MG63 (cell line): ENCODE measurements at places on chromosomes 13 and 19. TPM values are rescaled to one million over a fixed set of nuclear protein-coding genes. Genes with fewer than 3 reads are reported as not detected.

DNA sequence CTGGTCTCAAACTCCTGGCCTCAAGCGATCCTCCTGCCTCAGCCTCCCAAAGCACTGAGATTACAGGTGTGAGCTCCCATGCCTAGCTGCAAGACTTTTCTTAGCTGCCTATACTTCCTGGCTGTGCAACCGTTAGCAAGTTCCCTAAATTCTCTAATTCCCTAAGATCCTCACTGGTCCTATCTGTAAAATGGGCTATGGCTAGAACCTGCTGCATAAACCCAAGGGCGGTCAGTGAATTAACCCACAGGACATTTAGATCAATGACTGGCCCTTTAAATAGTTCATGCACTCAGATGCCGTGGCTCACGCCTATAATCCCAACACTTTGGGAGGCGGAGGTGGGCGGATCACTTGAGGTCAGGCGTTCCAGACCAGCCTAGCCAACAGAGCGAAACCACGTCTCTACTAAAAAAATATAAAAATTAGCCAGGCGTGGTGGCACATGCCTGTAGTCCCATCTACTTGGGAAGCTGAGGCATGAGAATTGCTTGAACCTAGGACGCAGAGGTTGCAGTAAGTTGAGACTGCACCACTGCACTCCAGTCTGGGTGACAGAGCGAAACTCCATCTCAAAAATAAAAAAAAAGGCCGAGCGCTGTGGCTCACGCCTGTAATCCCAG is 4.1 kb upstream of the C19orf53 start:
- no peak for DNase-seq

- no peak for DNase-seq
These were observed 138.4 kb downstream of the ATP11A start for GRCh38 chr13:112828082-112828699.

- no peak for DNase-seq
These were observed 17.2 kb downstream of the LDLR start for GRCh38 chr19:11106477-11106876.

GRCh38 chr19:4371247-4372164 is 28.1 kb downstream of the MPND start:
- peak; percentile 68 for DNase-seq

GRCh38 chr13:106425661-106426060 is 109.8 kb downstream of the EFNB2 start:
- DNase-seq, result no peak

- DNase-seq, result no peak
These were observed 29.3 kb downstream of the MIPEP start for GRCh38 chr13:23859904-23860303.

GRCh38 chr19:6877766-6878165 is 9.6 kb upstream of the ADGRE1 start:
- no peak for DNase-seq

- DNase-seq, result no peak
These were observed 41.6 kb downstream of the TM9SF2 start for GRCh38 chr13:99542788-99543406.

GRCh38 chr13:87942205-87942604 is 271.0 kb downstream of the SLITRK5 start:
- DNase-seq, result no peak

GRCh38 chr13:30107121-30107520 is 200.2 kb downstream of the KATNAL1 start:
- DNase-seq, result no peak

DNA sequence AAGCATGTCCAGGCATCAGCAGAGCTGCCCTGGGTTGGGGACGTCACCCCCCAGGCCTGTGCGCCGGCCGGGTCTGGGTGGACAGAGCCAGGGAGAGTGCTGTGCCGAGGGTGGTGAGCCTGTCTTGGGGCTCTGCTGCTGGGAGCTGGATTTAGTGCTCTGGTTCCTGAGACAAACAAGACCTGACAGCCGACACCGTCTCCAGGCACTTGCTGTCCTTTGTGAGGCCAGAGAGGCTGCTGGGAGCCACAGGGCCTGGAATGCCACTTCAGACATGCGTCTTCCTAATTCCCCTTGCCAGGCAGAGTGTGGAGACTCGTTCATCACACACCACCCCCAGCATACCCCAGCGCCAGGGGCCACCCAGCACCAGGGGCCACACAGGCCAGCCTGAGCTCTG is 165.8 kb downstream of the KDM4B start:
- DNase-seq, result no peak

DNA sequence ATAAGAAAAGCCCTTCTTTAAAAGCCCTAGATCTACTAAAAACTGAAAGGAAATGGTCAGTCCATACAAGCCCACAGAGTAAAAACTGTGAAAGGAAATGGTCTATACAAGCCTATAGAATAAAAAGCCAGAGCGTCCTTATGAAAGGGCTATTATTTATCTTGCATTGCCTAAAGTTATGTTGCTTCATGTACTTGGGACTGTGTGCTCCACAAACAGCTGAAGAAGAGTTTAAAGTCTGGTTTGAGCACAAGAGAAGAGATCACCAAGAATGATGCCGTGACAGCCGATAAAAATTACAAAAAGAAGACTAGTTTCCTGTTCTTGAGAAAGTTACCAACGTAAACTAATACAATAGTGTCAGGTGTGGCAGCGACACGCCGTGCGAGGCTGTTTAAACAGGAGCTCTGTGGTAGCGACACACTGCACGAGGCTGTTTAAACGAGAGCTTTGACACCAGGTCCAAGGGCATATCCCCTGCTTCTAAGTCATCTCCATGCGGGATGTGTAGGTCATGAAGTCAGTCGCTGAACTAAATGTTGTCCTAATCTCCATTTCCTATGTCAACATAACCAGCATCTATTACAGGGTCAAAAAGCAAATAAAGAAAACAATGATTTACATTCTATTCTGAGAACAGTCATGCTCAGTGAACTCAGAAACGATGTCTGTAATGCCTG is 24.9 kb downstream of the PCID2 start:
- DNase-seq, result no peak

GRCh38 chr19:56142087-56142787 is 1.1 kb downstream of the ZNF444 start:
- no peak for DNase-seq

IZUMO2 gene
- not detected in 2 replicates for total RNA-seq

ZNF536 gene
- total RNA-seq, result not detected in 2 replicates

GJA3 gene
- total RNA-seq, result 2.3 and 3.3 TPM in 2 replicates

KDM4B gene
- 10.3 and 23.5 TPM in 2 replicates for total RNA-seq

MBD3L3 gene
- total RNA-seq, result not detected in 2 replicates
